Stimulated activated CD8-positive, alpha-beta memory T cell treated with anti-CD3 and anti-CD28 coated beads, Interleukin-15, amount 100 ng/mL, for 4 hours (primary cell): ENCODE measurements at places on chromosomes 5 and 9.

DNA sequence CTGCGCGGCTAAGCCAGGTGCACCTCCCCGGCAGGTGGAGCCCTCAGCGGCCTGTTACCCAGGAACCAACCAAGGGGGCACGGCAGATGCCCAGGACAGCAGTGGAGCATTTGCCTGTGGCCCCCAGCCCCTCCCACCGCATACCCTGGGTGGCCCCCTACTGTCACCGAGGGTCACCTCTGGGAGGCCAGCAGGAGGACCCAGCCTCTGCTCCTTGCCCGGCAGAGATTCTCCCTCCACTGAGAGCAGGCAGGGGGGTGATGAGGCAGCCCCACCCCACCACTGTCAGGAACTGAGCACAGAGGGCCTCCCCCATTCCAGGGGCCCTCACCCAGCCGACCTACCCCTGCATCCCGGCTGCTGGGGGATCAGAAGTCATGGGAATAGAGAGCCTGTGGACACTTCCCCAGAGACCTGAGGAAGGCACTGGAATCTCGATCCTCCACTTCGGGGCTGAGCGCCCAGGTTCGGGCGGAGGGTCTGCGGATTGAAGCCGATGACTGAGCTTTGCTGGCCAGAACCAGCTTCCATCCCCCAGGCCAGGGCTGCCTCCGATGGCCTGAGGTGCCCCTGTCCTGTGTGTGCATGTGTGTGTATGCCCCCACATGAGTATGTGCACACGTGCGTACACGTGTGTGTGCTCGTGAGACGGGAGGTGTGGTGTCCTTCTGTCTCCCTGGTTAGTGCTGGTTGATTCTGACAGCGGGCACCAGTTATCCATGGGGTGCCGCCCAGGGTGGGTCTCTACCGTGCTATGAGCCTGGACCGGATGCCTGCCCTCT is at the start of gene QRFP:
TSS of gene QRFP (minus strand) at position 580 of the 782 bp plus-strand sequence. CDS start 2,974 bp downstream, outside the sequence.
- DNase-seq: no peak

DNA sequence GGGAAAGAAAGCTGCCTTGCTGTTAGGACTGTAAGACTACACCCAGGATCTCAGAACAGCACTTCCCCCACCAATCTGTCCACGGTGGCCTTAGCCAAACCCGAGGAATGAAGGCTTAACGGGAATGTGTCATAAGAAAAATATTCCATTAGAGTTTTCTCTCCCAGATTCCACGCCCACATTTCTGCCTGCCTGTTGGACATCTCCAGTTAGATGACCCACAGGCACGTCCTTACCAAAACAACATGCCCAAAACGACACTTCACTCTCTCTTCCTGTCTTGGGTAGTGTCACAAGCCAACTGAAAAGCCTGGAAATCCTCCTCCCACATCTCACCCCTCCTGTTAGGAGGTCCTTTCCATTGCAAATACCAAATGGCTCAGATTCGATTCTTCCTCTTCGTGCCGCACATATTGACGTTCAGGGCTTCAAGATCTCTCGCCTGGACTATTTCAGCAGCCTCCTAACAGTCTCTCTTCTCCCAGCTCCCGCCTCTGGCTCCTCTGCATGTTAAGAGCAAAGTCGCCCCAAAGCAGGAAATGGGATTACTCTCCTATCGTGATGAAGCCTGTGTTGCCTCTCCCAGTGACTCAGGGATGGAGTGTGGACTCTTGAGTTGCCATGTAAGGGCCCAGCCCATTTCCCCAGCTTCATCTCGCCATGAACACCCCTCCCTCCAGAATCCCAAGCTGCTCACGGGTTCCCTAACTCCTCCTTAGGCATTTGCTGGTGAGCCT is 159.3 kb downstream of the NR3C1 start:
- no peak for DNase-seq

- no peak for DNase-seq
Observed at GRCh38 chr5:138350563-138350890, 2.0 kb upstream of the KDM3B start.

GRCh38 chr5:36683821-36684434 is 77.5 kb downstream of the SLC1A3 start:
- no peak for DNase-seq

DNA sequence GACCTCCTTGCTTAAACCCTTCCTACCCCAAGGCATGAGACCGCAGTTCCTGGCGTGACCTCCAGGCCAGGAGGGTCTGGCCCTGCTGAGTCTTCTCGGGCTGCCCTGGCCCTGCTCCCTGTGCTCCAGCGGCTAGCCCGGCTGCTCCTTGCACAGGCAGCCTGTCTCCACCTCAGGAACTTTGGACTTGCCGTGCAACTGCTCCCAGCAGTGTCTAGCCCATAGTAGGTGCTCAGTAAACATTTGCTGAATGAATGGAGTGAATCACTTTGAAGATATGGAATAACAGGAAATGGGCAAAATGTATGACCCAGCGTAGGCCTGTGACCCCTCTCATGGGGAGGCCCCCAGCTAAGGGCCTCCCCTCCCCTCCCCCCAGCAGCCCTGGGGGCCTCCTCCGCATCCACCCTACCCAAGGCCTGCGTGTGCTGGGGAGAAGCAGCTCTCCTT is 127.1 kb downstream of the ZNF354C start:
- no peak for DNase-seq

- no peak for DNase-seq
Observed at GRCh38 chr5:52796516-52797103, 8.9 kb downstream of the ITGA1 start.

- no peak for DNase-seq
Observed at GRCh38 chr5:156241266-156241665, 85.7 kb upstream of the SGCD start.

DNA sequence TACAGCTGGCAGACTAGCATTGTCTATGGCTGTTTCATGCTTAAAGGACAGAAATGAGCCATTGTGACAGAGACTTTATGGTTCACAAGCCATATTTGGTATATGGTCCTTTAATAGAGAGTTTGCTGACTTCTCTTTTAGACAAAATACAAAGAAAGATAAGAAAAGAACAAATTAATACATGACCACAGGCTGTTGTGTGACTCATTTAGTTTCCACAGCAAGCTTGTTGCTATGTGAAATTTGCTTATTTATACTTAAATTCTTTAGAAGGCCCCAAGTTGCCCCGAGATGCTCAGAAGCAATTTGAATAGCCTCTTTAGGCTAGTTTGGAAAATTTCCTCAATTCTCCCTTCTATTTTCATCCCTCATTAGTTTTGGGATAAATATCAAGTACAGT is 315.3 kb upstream of the RPS23 start:
- no peak for DNase-seq

DNA sequence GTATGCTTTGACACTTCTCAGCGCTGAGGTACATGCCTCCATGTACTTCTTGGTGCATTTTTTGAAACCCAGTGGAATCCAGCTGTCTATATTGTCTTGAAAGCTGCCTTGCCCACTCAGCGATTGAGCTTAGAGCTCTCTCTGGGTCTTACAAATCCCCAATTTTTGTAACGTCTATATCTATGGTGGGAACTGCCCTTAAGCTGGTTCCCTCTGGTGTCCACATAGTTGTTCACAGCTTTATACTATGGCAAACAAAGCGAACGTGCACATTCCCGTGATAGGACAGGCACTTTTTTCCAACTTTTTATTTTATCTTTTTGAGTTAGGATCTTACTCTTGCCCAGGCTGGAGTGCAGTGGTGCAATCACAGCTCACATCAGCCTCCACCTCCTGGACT is 20.9 kb downstream of the CDHR2 start:
- DNase-seq: no peak

GRCh38 chr5:108344103-108344822 is 37.6 kb downstream of the FBXL17 start:
- no peak for DNase-seq

- DNase-seq: peak; percentile 42
Observed at GRCh38 chr9:137021979-137022661, 5.9 kb downstream of the ABCA2 start.

- DNase-seq: no peak
Observed at GRCh38 chr5:74885170-74885569, 19.0 kb upstream of the FAM169A start.
